NCI-H510A treated with DMSO at 0.1 percent for 48 hours (cell line): ENCODE measurements at places on chromosomes 7 and 10.

DNA sequence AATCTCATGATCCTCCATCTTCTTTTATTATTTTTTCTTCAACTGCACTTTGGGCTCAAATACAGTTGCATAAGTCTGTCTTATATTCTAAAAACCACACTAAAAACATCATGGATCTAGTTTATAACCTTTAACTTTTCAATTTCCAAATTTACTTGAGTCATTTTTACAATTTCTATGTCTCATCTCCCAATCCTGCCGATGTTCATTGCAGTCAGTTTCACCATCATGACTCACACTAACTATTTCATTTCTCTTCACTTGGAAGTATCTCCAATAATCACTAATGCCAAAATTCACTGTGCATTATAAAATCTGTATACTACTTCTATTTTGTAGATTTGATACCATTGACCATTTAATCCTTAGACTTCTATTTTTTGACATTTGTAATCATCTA is 806.9 kb upstream of the SORCS1 start:
- no peak for DNase-seq

GRCh38 chr10:3090914-3091787 is 23.8 kb downstream of the PFKP start:
- DNase-seq, result no peak

- DNase-seq, result no peak
These were observed 172.6 kb downstream of the FAM107B start for GRCh38 chr10:14601872-14602725.

DNA sequence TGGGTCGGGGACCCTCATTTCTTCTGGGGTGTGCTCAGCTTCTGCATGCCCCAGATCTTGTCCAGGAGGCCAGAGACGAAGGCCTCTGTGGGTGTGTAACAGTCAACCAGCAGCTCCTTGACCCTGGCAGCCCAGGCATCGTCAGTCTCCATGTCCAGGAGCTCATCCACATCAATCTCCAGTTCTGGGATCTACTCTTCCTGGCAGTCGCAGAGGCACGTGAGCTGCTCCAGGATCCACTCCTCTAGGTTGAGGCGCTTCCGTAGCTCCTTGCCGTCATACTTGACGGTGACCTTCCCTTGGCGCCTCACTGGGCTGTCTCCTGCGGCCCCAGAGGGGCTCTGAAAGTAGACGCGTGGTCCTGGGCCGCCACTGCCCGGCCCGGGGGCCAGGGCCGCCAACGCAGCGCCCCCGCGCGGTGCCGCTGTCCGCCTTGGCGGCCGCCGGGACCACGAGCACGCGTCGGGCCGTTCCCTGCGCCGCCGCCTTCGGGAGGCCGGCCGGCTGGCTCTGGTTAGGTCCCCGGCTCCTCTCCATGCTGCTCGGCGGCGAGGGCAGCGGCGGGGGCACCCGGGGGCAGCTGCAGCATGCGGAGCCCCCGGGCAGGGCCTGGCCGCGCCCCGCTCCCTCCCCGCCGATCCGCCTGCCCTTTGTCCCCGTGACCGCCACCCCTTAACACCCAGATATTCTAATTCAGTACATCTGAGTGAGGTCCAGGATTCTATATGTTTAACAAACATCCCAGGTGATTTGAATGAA is 170.5 kb downstream of the SEPTIN7 start:
- DNase-seq, result no peak

- no peak for DNase-seq
These were observed 34.0 kb downstream of the TMEM270 start for GRCh38 chr7:73894733-73895551.

DNA sequence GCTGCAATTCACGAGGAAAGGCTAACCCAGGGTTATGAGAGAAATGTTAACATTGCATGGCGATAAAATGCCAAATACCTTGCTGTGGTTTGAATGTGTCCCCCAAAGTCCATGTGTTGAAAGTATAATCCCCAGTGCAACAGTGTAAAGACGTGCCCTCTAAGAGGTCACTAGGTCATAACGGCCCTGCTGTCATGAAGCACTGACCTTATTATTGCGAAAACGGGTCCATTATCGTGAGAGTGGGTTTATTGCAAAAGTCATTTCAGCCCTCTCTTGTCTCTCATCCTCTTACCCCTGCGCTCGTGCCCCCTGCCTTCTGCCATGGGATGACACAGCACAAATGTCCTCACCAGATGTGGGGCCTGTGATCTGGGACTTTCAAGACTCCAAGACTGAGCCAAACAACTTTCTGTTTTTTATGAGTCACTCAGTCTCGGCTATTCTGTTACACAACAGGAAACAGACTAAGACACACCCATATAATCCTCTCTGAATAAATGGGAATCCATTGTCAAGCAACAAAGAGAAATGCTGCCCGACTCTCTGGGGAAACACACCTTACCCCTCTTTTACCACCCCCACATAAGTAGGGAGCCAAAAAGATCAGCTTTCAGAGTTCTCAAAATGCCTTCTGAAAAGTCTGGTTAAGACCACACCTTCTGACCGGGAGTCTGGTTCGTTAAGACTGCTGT is 73.1 kb upstream of the UCN3 start:
- DNase-seq, result no peak

- no peak for DNase-seq
These were observed 58.2 kb upstream of the NUPR2 start for GRCh38 chr7:56174346-56174874.

- DNase-seq, result no peak
These were observed 809.0 kb downstream of the NRG3 start for GRCh38 chr10:82683945-82684344.

- DNase-seq, result no peak
These were observed 299.0 kb upstream of the FZD1 start for GRCh38 chr7:90965211-90965610.

DNA sequence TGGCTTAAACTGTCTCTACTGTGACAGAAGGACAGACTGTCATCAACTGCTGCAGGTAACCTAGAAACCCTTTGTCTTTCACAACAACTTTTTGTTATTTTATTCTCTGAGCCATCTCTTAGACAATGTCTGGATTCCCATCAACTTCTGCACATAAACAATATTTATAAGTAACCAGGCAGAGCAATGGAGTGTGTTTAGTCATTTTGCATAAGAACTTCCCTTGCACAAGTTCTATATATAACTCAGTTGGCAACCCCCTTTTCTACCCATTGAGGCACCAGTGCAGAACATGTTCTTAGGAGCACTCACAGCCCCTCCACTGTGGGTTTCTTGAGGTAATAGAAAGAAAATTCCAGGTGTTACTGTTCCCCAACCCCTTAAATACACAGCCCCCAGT is 65.0 kb upstream of the IL6 start:
- no peak for DNase-seq

DNA sequence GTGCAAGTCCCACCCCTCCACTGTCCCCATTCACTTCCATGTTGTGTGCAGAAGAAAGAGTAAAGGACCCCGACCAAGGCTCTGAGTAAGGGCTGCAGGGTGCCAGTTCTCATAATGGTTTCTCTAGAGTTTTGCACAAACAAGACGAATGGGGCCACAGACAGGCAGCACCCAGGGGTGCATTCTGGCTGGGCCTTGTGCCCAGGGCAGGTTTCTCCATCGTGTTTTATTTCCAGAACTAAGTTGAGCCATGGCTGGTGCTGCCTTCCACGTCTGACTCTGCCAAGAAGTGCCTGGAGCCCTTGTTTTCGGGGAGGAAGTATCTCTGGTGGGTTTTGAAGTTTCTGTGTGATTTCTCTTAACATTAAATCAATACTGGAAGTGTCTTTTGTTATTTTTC is 95.0 kb upstream of the SDK1 start:
- DNase-seq, result no peak

GRCh38 chr7:151793531-151793951 is 83.4 kb downstream of the PRKAG2 start:
- DNase-seq, result no peak

DNA sequence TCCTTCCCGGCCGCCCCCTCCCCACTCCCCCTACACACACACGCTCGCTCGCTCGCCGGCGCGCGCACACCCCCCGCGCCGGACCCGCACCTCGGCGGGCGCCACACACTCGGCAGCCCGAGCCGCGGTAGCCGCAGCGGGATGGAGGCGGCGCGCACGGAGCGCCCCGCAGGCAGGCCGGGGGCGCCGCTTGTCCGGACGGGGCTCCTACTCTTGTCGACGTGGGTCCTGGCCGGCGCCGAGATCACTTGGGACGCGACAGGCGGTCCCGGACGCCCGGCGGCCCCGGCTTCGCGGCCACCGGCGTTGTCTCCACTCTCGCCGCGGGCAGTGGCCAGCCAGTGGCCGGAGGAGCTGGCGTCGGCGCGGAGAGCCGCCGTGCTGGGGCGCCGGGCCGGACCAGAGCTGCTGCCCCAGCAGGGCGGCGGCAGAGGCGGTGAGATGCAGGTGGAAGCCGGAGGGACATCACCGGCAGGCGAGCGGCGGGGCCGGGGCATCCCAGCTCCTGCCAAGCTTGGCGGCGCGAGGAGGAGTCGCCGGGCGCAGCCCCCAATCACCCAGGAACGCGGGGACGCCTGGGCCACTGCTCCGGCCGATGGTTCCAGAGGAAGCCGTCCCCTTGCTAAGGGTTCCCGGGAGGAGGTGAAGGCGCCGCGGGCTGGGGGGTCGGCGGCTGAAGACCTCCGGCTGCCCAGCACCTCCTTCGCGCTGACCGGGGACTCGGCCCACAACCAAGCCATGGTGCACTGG is at the start of gene SORCS3:
SORCS3 (plus strand) TSS at position 104 of the 750 bp plus-strand sequence.
- no peak for DNase-seq

GRCh38 chr10:8700689-8701088 is 646.2 kb downstream of the GATA3 start:
- no peak for DNase-seq

GRCh38 chr10:131621784-131622624 is 278.8 kb upstream of the PPP2R2D start:
- no peak for DNase-seq
